ENCODE measurements at places on chromosomes 7 and 10.

- DNase-seq, result no peak
These were observed 48.1 kb downstream of the PARD3 start for GRCh38 chr10:34766811-34767494.

- DNase-seq, result no peak
These were observed 32.0 kb upstream of the ABCB4 start for GRCh38 chr7:87507446-87507845.

DNA sequence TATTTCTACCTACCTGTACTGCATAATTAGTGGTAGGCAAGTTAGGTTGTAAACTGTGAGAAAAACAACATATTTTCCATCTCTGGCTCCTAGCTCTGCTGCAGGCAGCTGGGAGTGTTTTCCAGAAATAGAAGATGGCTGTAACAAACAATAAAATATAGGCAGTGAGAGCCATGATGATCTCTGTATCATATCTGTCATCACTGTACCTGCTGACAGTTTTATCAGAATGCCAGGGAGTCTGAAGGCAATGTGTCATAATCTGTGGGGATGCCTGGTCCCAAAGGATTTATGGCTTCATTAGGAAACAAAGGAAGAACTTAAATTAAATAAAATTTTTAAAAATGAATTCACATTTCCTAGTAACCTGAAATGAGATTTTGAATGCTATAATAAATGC, 160.9 kb upstream of the SMIM30 start:
- DNase-seq, result no peak

- DNase-seq, result no peak
These were observed 2.4 kb downstream of the SFMBT2 start for GRCh38 chr10:7408291-7409044.

GRCh38 chr7:86966916-86967315, 92.5 kb downstream of the ELAPOR2 start:
- no peak for DNase-seq

GRCh38 chr10:132662186-132662920, 123.6 kb downstream of the NKX6-2 start:
- no peak for DNase-seq

GRCh38 chr10:27153845-27154193, 365 bp downstream of the YME1L1 start:
- DNase-seq, result no peak

DNA sequence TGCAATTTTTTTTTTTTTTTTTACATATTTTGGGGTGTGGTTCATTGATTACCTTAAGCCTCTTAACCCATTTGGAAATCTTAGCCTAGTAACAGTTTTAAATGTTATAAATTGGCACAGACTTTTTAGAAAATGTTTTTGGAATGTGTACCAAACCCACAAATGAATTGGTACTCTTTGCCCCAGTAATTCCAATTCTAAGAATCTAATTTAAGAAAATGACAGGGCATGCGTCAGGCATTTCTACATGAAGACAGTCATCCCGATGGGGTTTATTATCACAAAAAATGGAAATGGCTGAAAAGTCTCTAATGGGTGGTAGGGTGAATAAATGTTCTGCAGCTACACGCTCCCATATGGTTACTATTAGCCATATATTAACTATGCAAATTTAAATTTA, 54.9 kb downstream of the ITIH5 start:
- DNase-seq, result no peak
